Lower leg skin (tissue), 4 donors: ENCODE measurements at places on chromosomes 11 and 22.

DNA sequence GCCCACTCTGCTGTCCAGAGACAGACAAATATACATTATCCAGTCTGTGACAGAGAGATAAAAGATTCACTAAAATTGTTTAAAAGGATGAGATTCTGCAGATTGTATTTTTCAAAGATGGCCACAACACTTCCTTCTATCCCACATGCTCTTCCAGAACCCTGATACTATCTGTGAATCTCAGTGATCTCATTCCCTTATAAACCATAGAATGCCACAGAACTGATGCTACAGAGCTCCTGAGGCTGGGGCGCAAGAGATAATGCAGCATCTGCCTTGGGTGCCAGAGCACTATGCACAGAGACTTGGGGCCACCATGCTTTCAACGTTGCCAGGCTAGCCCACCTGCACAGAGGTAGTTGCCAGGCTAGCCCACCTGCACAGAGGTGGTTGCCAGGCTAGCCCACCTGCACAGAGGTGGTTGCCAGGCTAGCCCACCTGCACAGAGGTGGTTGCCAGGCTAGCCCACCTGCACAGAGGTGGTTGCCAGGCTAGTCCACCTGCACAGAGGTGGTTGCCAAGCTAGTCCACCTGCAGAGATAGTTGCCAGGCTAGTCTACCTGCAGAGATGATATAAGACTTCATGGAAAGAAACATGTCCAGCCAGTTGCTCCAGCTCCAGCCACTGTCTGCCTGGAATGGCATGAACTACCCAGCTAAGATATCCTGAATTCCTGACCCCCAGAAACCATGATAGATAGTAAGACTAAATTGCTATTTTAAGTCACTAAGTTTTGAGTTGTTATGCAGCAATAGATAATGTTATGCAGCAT, 17.6 kb upstream of the SEPTIN5 start:
- DNase-seq = no peak

- no peak for DNase-seq
Measured at GRCh38 chr11:27882066-27882697, 181.9 kb upstream of the BDNF start.

- DNase-seq = no peak
Measured at GRCh38 chr11:68312117-68312779, at the start of gene LRP5. TSS of gene LRP5 (plus strand) at chr11:68312591. CDS start at chr11:68312715, 124 bp downstream.

DNA sequence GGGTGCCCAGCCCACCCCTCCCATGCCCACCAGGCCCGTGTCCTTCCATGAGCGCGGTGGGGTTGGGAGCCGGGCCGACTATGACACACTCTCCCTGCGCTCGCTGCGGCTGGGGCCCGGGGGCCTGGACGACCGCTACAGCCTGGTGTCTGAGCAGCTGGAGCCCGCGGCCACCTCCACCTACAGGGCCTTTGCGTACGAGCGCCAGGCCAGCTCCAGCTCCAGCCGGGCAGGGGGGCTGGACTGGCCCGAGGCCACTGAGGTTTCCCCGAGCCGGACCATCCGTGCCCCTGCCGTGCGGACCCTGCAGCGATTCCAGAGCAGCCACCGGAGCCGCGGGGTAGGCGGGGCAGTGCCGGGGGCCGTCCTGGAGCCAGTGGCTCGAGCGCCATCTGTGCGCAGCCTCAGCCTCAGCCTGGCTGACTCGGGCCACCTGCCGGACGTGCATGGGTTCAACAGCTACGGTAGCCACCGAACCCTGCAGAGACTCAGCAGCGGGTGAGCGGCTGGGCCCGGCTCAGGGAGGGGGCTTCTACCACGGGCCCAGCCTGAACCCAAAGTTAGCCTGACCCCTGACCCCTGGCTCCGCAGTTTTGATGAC, 3.0 kb downstream of the PKP3 start:
- no peak for DNase-seq

GRCh38 chr11:412641-413119, 2.1 kb downstream of the SIGIRR start:
- no peak for DNase-seq
